ENCODE measurements at places on chromosomes 7 and 10. TPM values are rescaled to one million over a fixed set of nuclear protein-coding genes. Genes with fewer than 3 reads are reported as not detected.

The BHLHA15 gene
- not detected for total RNA-seq

DNA sequence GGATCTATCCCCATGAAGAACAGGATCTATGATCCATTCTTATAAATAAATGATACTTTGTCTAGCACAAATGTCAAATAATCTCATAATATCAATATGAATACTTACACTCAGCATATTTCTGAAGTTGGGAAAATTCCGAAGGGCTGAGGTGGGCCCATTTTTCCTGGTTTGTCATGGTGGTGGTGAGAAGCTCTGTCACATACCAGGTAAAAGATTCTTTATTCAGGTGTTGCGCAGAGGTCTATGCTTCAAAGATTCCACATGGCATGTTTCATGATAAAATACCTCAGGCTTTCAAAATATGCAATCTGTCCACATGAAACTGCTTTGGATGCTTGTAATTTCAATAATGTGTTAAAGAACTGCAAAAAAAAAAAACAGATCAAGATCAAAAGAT is 61.5 kb downstream of the DGKB start:
- no peak for DNase-seq

The PNLIPRP1 gene
- total RNA-seq: not detected

- DNase-seq: no peak
These were observed 577.1 kb downstream of the CALN1 start for GRCh38 chr7:71835056-71835455.

DNA sequence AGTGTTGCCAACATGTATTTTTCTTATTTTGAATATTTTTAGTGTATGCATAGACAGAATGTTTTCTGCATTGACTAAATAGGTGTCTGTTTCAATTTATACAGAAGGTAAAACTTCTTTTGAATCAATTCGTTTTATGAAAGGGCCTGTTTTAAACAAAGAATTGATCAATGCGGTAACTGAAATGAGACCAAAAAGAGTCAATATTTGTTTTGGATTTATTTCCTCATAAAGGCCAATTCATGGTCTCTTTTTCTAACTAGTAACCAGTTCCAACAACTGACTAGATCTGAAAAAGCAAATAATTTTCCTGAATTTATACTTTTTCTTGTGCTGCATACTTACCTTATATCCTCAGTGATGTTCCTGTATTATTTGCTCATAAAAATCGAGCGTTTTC is 320.5 kb downstream of the DGKB start:
- DNase-seq: no peak

DNA sequence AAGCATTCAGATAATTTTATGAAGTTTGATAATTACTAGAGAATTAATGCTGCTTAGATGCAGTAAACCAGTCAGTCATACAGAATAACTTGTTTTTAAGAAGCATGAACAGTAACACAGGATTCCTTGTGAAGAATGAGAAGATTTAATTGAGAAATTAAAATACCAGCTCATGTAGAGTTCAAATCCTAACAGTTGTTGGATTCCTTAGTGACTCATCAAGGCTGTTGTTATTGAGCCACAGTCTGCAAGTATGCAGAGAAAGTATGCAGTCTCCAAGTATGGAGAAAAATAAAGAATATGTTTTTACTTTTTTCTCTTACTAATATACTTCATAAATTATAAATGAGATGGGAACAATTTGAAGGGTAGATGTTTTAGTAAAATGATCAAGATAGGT is 30.2 kb upstream of the CYP26C1 start:
- DNase-seq: no peak

DNA sequence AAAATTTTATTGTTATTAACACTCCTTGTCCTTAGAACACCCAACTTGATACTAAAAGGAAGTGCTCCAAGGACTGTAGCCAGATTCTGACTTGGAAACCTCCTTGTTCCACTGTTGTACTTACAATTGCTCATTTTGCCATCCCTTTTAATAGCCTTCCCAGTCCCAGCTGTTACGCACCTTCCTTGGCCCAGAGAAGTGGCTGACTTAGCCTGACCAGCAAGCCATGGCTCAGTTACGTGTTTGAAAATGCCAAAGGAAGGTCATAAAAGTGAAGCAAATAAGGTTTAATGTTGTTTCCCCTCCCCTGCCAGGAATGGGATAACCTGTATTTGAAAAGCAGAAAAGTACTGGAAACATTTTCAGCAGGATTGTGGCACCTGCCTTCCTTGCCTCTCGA is 3.7 kb upstream of the ANKRD1 start:
- no peak for DNase-seq

DNA sequence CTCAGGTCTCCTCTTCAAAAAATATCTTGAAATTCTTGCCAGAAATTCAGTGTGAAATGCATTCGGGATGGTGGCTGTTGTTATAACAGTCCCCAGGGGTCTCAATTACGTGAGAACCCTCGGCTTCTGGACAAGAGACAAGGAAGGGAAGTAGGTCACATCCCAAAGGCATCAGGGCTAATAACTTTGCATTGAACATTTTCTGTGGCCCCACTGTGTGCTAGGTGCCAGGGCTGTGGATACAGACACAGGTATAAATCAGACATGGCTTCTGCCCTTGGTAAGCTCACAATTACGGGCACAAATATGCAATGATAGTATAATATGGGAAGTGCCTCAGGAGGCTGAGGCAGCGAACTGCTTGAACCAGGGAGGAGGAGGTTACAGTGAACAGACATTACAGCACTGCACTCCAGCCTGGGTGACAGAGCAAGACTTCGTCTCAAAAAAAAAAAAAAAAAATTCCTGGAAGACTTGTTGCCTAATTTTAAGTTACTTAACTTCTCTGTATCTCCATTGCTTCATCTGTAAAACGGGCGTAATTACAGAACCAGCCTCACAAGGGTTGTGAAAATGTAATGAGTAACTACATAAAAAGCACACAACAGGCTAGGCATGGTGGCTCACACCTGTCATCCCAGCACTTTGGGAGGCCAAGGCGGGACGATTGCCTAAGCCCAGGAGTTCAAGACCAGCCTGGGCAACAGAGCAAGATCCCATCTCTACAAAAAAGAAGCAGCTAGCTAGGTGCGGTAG is 2.5 kb upstream of the RHBDD2 start:
- DNase-seq: no peak

DNA sequence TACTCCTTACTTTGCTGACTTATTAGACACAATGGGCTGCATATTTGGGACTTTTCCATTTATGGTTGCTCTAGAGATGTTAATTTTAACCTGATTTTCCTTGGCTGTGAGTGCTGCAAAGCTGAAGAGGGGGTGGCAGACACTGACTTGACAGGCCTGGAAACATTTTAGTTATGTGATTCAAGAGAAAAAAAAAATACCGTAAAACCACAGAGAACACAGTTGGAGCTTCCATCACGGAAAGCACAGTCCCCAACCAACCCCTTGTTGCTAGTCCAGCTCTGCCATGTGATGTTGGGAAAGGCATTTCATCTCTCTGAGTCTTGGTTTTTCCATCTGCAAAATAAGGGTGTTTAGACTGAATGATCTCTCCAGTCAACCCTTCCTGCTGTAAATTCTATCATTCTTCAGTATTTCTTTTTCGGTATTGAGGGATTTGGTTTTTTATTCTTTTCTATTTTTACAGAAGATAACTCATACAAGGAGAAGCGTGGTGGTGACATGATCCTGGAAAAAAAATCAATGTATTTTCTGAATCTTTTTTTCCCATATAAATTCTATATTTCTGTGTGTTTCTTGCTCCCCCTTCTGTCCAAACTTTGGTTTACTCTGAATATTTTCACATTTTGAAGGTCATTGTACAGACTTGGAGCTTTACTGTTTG is 246.1 kb downstream of the REEP3 start:
- DNase-seq: no peak

The AP3M1 gene
- total RNA-seq: 63.4 TPM

DNA sequence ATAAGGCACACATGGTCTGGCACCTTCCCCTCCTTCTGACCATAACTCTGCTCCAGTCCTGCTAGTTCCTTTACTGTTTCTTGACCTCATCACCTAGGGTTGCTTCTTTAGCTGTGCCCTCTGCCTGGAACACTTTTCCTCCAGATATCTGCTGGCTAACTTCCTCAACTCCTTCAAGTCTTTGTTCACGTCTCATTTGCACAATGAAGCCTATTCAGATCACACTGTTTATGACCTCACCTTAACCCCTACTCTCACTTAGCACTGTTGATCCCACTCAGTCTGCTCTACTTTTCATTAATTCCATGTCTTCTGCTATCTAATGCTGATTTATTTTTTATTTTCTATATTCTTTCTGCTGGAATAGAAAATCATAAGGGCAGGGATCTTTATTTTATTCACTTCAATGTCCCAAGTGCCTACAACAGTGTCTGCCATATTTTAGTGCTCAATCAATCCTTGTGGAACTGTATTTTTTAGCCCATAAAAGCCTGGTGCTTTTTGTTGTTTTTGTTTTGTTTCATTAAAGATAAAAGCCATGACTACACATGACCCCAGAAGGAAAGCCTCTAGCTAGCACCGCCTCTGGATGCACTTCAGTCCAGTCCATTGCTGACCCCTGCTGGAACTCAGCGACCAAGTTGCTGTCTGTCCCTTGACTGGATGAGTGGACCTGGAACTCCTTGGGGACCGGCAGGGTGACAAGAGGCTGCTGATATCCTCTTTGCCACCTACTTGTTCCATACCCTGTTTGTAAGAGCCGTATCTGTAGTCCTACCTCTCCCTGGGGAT is 12.3 kb downstream of the KLF14 start:
- peak; percentile 76 for DNase-seq

DNA sequence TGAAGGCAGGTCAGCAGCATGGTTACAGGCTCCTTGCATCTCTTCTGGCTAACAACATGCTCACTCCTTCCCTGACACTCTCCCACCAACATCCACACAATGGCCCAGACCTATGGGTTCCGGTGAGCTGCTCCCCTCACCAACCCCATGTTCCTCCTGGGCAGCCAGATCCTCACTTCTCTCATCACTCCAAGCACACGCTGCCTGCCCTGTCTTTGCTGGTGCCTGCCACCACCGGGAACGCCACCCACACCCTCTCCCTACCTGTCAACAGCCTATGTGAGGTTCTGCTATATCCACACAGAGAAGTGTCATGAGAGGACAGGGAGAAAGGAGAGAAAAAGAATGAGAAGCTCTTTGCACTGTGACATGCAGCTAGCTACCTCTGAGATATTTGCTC is 14.6 kb downstream of the PARP12 start:
- DNase-seq: no peak

The BAMBI gene
- 5.8 TPM for total RNA-seq

DNA sequence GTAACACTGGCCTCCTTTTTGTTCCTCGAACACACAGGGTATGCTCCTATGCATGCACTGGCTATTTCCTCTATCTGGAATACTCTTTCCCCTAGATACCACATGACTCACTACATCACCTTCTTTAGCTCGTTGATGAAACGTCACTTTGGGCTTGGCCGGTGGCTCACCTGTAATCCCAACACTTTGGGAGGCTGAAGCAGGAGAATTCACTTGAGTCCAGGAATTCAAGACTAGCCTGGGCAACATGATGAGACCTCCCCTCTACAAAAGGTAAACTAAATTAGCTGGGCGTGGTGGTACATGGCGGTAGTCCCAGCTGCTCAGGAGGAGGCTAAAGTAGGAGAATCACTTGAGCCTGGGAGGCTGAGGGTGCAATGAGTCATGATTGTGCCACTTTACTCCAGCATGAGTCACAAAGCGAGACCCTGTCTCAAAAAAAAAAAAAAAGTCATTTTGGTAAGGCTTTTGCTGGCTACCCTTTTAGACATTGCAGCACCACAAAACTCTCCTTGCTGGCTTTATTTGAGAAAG is 14.5 kb downstream of the ANKIB1 start:
- DNase-seq: no peak

DNA sequence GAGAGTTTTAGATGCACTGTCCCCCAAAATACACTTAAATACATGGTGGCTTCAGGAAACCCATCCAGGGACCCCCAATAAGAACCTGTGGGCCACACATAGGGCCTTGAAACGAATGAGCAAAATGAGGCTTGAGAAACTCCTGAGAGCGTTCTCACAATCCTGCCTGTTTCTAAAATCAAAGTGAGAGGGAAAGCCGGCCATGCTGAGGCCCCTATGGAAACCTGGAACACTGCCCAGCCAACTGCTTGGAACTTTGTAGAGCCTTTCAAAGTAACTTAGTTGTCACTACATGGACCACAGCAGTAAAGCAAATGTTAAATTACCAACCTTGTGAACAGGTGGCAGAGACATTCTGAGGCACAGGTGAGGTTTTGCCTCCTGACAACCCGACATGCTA is 13.4 kb downstream of the SGMS1 start:
- no peak for DNase-seq

- DNase-seq: no peak
These were observed 82.9 kb upstream of the PDGFA start for GRCh38 chr7:602341-603141.

- no peak for DNase-seq
These were observed 245.7 kb downstream of the STK31 start for GRCh38 chr7:23955600-23956149.

DNA sequence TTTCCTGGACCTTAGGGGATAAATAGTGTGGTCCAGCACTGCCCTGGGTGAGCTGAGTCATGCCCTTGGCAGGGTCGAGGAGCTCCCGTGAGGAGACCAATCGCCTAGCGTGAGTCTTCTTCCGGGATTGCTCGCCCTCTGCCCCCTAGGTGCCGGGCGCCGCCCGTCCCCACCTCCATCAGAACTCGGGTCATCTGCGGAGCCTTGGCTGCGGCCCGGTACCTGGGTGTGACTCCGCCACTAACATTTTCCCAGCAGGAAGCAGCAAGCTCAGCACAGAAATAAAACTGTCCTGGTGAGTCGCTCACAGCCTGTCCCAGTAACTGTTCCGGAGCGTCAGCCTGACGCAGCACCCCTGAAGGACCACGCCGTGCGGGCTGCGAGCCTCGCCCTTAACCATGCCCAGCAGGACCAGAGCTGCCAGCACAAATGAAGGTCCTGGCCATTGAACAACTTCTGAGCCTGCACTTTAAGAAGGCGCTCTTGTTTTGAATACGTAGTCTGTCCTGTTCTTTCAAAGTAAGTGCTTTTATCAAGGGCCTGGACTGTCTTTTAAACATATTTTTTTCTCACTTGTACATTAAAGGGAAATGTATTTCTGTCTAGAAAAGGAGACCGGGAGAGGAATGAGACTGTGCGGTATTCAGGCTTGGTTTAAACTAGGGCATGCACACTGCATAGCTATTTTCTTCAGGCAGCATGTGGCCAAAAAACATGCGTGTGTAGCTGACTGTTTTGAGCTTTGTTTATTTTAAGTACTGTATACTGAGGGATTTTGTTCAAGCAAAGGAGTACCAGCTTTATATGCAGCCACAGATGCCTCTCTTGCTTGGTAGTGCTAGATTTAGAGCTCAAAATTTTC is 136.7 kb downstream of the HECW1 start:
- DNase-seq: no peak

- no peak for DNase-seq
These were observed 62.4 kb upstream of the ANTXRL start for GRCh38 chr10:46224414-46224682.

DNA sequence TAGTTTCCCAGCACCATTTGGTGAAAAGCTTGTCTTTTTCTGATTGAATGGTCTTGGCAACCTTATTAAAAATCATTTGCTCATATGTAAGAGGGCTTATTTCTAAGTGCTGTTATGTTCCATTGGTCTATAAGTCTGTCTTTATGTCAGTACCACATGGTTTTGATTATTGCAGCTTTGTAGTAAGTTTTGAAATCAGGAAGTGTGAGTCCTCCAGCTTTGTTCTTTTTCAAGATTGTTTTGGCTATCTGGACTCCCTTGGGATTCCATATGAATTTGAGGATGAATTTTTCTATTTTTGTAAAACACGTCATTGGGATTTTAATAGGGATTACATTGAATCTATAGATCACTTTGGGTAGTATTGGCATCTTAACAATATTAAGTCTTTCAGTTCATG is 5.4 kb downstream of the KIF11 start:
- DNase-seq: no peak

GRCh38 chr10:31526681-31527080 is 207.7 kb downstream of the ZEB1 start:
- DNase-seq: no peak

The CCDC136 gene
- total RNA-seq: 202 TPM

Measured in glutamatergic neuron (in vitro differentiated cells).